ENCODE measurements at places on chromosomes 5 and 9. TPM values are rescaled to one million over a fixed set of nuclear protein-coding genes. Genes with fewer than 3 reads are reported as not detected.

LHFPL2 gene
- total RNA-seq = 21.4 TPM

STING1 gene
- total RNA-seq = 21.3 TPM

DNA sequence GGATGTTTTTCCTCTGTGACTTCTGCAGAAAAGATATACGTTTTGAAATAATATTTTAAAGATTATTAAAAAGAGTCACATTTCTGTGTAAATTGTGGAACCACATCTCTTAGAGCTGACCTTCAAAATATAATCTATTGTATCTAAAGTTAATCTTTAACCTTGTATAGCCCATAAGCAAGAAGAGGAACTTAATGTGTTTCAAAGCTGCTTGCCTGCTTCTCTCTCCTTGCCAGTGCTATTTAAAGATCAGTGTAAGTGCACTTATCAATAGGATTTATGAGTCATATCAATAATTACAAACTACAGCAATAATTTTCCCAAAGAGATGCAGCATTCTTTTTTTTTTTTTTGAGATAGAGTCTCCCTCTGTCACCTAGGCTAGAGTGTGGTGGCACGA lies 29.4 kb upstream of the GDA start:
- H3K4me3 ChIP-seq = no peak overlapping the region
- DNase-seq = no peak
- no peaks in the 10 kb centered on the region for H3K27me3 ChIP-seq
- no peak overlapping the region for H3K27ac ChIP-seq

GRCh38 chr5:59079622-59080620 lies 497.0 kb downstream of the RAB3C start:
- H3K27me3 ChIP-seq = no peaks in the 10 kb centered on the region
- no peak overlapping the region for H3K4me3 ChIP-seq
- no peaks in the 10 kb centered on the region for H3K4me1 ChIP-seq
- H3K36me3 ChIP-seq = no peaks in the 10 kb centered on the region

DNA sequence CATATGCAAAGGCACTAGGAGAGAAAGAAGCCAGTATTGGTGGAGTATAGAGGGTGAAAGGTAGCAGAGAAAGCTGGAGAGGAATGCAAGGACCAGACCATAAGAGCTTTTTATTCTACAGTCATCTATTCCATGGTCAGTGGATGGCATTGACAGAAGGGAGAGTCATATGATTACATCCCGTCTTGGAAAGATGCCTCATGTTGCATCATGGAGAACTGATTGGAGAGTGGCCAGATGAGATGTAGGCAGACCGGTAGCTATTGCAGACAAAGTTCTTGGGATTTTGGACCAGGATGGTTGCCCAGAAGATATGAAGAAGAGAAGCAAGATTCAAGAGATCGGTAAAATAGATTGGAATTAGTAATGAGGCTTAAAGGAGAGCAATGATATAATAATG lies 260.7 kb downstream of the CHSY3 start:
- no peaks in the 10 kb centered on the region for H3K36me3 ChIP-seq
- H3K4me1 ChIP-seq = no peaks in the 10 kb centered on the region
- H3K27ac ChIP-seq = no peak overlapping the region
- DNase-seq = no peak

- H3K27ac ChIP-seq = no peak overlapping the region
- no peak overlapping the region for H3K4me3 ChIP-seq
- H3K4me1 ChIP-seq = no peaks in the 10 kb centered on the region
- no peak for DNase-seq
- no peaks in the 10 kb centered on the region for H3K36me3 ChIP-seq
Observed at GRCh38 chr9:97153967-97154366, 115.0 kb upstream of the CTSV start.

- H3K27ac ChIP-seq = no peak overlapping the region
- peaks cover 6% of the 10 kb centered on the region for H3K27me3 ChIP-seq
- no peak for DNase-seq
- no peaks in the 10 kb centered on the region for H3K36me3 ChIP-seq
Observed at GRCh38 chr9:124795881-124796431, 19.0 kb downstream of the OLFML2A start.

Measured in thymus (tissue), 14 donors.